ENCODE measurements at places on chromosomes 2 and 18.

DNA sequence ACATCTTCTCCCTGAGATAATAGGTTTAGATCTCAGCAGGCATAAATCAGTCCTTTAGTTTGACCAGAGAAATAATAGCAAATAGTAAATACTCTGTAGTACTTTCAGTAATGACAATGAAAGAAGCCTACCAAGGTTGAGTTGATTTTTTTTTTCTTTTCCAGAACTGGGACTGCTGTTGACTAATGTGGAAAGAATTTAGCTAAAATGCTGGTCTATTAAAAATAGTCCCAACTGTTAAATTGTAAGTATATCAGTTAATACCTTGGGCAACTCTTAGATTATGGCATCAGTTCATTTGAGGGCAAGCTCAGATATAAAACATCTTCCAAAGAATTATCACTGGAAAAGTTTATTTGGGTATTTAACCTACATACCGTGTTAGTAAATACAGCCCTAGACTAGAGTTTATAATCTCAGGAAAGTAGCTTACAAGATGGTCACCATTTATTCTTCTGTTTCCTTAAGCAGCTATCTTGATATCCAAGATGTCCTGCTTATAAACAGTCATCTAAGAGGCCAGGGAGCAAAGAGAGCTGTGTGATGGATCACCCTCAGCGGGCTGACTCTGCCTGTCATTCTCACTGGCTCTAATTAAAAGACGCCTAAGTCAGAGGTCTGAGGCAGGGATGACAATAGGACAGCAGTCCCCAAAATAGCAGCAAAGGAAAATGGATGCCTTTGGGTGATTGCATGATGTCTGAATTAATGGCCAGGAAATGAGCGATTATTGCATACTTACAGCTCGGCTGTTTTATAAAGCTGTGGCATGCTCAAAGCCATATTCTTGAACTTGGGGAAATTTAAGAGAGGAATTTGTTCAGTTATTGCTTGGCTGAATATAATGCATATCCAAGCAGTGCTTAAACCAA lies 121.3 kb downstream of the MTX2 start:
- H3K4me3 ChIP-seq, result no peak overlapping the region
- DNase-seq, result no peak
- no peaks in the 10 kb centered on the region for H3K4me1 ChIP-seq

DNA sequence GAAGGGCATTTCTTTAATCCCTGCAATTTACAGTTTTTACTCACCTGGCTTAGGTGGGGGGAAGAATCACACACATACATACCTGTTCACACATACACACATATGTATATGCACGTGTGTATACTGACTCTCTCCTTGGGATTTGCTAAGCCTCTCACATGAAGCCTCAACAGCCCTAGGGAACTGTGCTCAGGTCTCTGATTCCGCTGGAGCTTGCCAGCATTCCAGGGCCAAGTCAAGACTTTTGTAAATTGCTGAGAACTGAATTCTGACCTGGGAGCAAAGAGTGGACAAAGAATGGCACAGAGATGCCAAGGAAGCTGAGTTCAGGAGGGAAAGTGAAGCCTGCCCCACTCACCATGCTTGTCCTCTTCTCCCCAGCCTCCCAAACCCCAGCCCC lies 177.3 kb downstream of the TMEM247 start:
- no peak for DNase-seq
- no peak overlapping the region for H3K4me3 ChIP-seq
- no peaks in the 10 kb centered on the region for H3K36me3 ChIP-seq
- no peaks in the 10 kb centered on the region for H3K27me3 ChIP-seq
- no peaks in the 10 kb centered on the region for H3K4me1 ChIP-seq
- no peak overlapping the region for H3K27ac ChIP-seq

GRCh38 chr2:199414465-199414864 lies 43.3 kb downstream of the SATB2 start:
- H3K4me1 ChIP-seq, result no peaks in the 10 kb centered on the region
- H3K4me3 ChIP-seq, result no peak overlapping the region
- no peak overlapping the region for H3K27ac ChIP-seq

DNA sequence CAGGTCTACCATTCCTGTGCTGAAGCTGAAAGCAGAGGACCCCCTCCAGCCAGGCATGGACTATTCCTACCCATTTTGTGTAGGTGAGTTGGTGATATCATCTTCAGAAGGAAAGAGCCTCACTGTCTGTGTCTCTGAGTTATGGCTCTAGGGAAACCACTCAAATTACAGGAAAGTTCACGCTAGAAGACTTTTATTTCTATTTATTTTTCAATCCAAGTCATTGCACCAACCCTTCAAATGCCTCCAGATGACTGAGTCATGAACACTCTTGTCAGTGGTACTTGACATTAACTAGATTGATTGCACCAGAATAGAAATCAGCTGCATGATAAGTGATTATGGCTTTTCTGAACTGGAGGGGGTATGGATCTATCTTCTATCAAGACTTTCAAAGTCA lies 338.4 kb downstream of the MBD2 start:
- no peaks in the 10 kb centered on the region for H3K27me3 ChIP-seq
- H3K4me1 ChIP-seq, result no peaks in the 10 kb centered on the region
- no peak for DNase-seq
- no peaks in the 10 kb centered on the region for H3K36me3 ChIP-seq
- no peak overlapping the region for H3K4me3 ChIP-seq
- no peak overlapping the region for H3K27ac ChIP-seq

- H3K36me3 ChIP-seq, result no peaks in the 10 kb centered on the region
- no peak overlapping the region for H3K27ac ChIP-seq
- DNase-seq, result no peak
- no peaks in the 10 kb centered on the region for H3K27me3 ChIP-seq
- no peaks in the 10 kb centered on the region for H3K4me1 ChIP-seq
- no peak overlapping the region for H3K4me3 ChIP-seq
Measured at GRCh38 chr2:188130317-188130716, 161.4 kb upstream of the GULP1 start.

DNA sequence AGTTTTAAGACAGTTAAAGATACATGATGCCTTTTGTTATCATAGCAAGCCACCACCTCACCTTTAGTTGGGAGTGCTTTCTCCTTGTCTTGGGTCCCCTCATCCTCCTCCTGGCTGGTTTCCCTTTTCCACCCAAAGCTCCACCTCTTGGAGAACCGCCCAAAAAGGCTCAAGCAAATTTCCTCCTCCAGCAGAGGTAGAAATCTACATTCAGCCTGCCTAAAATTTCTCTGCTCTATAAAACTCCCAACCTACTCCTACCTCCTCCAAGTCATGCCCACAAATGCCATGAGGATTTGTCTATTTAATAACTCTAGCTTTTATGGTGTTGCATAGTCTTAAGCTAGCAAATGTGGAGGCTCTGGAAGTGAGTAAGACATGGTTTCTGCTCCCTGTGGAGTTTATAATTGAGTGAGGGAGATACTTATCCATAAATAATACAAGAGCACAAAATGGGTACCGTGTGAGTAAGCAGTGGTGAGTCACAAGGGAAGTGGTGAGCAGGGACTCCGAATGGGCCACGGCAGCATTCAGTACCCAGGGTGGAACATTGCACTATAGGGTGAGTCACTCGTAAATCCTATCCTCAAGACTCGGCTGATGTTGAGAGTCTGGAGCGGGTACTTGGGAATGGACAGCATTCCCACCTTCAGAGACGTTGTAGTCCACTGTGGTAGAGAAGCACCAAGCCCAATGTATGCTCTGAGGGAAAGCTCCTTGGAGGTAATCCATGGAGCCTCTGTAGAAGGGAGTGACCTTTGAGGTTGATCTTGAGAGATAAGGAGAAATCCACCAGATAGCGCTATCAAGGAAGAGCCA lies 146.3 kb downstream of the RTN4 start:
- no peak overlapping the region for H3K27ac ChIP-seq
- no peaks in the 10 kb centered on the region for H3K36me3 ChIP-seq
- no peak overlapping the region for H3K4me3 ChIP-seq
- DNase-seq, result peak; percentile 19

- no peak overlapping the region for H3K4me3 ChIP-seq
- no peak overlapping the region for H3K27ac ChIP-seq
- peaks cover 7% of the 10 kb centered on the region for H3K27me3 ChIP-seq
- H3K36me3 ChIP-seq, result no peaks in the 10 kb centered on the region
- DNase-seq, result no peak
Measured at GRCh38 chr2:26683583-26683982, 8.9 kb upstream of the KCNK3 start.

DNA sequence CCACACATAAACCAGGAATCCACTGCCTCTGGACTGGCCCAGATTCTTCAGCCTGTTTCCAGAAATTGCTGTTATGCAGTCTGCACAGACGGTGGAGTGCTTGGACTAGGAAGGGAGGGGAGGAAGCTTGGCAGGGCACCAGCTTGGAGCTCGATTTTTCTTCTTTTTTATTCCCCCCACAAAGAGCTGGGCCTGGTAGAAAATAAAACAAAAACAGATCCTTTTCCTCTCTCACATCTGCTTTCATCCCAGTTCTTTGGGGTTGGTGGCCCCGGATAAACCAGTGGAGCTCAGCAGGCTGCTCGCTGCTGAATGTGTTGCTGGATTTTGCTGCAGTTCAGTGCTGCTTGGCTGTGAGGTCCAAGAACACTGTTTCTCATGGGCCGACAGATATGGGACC lies 16.0 kb downstream of the LRRTM1 start:
- DNase-seq, result no peak
- no peak overlapping the region for H3K4me3 ChIP-seq
- H3K27ac ChIP-seq, result no peak overlapping the region
- H3K27me3 ChIP-seq, result no peaks in the 10 kb centered on the region
- no peaks in the 10 kb centered on the region for H3K36me3 ChIP-seq

GRCh38 chr2:135926605-135927004 lies 50.4 kb upstream of the MCM6 start:
- peaks cover 17% of the 10 kb centered on the region for H3K36me3 ChIP-seq
- H3K27me3 ChIP-seq, result no peaks in the 10 kb centered on the region
- no peaks in the 10 kb centered on the region for H3K4me1 ChIP-seq
- no peak overlapping the region for H3K27ac ChIP-seq
- no peak for DNase-seq

DNA sequence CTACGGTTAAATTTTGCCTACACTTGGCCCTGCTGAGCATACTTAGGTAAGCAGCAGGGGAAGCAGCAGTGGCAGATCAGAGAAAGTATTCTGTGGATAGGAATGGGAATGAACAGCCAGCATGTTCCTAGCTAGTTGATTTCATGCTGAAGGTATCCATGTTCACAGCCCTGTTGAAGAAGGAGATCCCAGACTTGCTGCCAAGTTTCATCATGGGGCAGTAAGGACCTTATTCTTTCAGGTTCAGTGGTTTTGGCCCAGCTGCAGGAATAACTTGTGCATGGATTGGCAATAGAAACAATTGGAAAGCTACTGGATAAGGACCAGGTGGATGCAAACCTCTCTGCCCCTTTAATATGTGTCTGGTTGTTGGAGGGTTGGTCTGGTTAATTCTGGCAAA lies 98.2 kb upstream of the TMEM178A start:
- no peak for DNase-seq
- no peaks in the 10 kb centered on the region for H3K27me3 ChIP-seq
- H3K4me1 ChIP-seq, result no peaks in the 10 kb centered on the region

GRCh38 chr2:26346454-26347053 lies at the start of gene ADGRF3:
Gene ADGRF3, minus strand, starts transcription at chr2:26346789. Its CDS starts 555 bp downstream, at chr2:26346234.
- H3K4me3 ChIP-seq, result peak within 1 kb of the TSS; percentile 93
- DNase-seq, result peak; percentile 53
- H3K36me3 ChIP-seq, result no peaks in the 10 kb centered on the region
- no peaks in the 10 kb centered on the region for H3K27me3 ChIP-seq

DNA sequence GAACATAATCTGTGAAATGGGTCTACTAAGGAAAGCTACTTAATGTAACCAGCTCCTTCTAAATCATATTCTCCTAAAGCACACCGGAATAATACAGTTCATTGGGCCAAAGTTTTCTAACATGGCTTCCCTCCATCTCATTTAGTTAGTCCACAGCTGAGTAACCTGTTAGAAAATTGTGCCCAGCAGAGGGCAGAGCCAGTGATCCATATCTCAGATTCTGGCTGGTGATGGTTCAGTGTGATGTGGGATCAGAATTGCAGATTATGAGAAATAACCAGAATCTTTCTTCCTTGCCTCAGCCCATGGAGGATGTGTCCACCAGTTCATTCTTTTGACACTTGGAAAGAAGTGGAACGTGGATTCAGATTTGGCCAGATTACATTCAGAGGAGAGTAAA lies 9.4 kb upstream of the CTLA4 start:
- no peak for DNase-seq
- no peak overlapping the region for H3K27ac ChIP-seq
- H3K27me3 ChIP-seq, result no peaks in the 10 kb centered on the region
- no peak overlapping the region for H3K4me3 ChIP-seq

DNA sequence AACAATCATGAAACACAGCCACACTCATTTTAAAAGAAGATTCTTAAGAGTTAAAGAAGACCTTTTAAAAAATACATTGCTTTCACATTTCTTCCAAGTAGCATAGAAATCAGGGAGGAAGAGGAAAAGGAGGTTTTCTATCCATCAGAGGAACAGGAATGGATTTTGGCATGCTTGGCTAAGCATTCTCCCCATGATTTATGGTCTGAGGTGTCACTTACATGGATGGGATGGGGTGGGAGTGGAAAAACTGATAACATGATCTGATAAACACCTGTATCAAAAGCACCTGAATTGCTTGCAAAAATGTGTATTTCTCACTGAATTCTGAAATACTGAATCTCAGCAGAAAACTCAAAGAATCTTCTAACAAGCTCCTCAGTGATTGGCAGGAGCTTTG lies 265.9 kb downstream of the NRXN1 start:
- no peak overlapping the region for H3K4me3 ChIP-seq
- no peaks in the 10 kb centered on the region for H3K36me3 ChIP-seq
- H3K4me1 ChIP-seq, result no peaks in the 10 kb centered on the region

DNA sequence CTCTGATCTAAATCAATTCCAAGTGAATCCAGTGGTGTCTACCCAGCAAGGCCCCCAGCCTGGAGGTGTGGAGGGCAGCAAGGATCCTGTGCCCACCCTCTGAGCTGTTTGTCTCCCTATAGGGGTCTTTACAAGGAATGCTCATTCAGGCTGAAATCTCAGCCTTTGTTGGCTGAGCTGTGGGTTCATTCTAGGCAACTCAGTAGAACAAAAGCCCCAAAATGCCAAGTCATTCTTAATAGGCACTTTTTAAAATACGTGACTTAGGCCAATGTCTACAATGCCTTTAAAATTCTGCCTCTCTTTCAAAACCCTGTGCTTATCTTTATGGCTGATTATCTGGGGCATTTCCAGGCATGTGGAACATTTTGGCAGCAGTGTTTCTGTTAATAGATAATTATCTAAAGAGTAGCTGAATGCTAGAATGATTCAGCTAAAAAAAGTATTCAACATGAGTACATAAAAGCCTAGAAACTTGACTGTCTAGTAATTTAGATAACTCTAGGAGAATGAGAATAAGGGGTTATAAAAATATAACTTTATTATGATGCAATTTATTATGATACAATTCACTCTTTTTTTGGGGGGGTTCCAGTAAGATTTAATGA lies 7.4 kb downstream of the UGT1A6 start:
- H3K36me3 ChIP-seq, result no peaks in the 10 kb centered on the region
- no peak overlapping the region for H3K4me3 ChIP-seq
- peak overlapping the region; percentile 2 for H3K27ac ChIP-seq
- no peak for DNase-seq

GRCh38 chr2:57965219-57965618 lies 81.4 kb upstream of the VRK2 start:
- DNase-seq, result no peak
- no peak overlapping the region for H3K4me3 ChIP-seq
- H3K27me3 ChIP-seq, result no peaks in the 10 kb centered on the region
- no peaks in the 10 kb centered on the region for H3K4me1 ChIP-seq
- no peak overlapping the region for H3K27ac ChIP-seq

GRCh38 chr18:67705748-67706147 lies 189.2 kb upstream of the DSEL start:
- H3K36me3 ChIP-seq, result no peaks in the 10 kb centered on the region
- H3K27ac ChIP-seq, result no peak overlapping the region
- no peaks in the 10 kb centered on the region for H3K27me3 ChIP-seq
- H3K4me1 ChIP-seq, result no peaks in the 10 kb centered on the region
- no peak overlapping the region for H3K4me3 ChIP-seq
